SJCRH30 (cell line): ENCODE measurements at places on chromosomes 11 and 22.

DNA sequence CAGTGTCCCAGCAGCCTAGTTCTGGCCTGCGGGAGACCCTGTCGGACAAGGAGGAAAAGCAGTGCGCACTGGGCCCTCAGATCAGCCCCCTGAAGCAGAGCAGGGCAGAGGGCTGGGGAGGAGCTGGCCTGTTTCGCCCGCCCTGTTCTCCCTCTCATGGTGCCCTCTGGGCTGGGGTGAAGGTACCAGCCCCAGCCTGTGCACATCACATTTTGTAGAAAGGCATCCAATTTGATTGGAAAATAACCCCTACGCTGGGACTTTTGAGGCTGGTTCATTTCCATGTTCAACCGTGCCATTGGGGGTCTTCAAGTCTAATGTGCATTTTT lies 832 bp upstream of the NAP1L4 start:
- DNase-seq = no peak

GRCh38 chr11:73318501-73319011 lies 10.5 kb downstream of the ARHGEF17 start:
- DNase-seq = no peak

DNA sequence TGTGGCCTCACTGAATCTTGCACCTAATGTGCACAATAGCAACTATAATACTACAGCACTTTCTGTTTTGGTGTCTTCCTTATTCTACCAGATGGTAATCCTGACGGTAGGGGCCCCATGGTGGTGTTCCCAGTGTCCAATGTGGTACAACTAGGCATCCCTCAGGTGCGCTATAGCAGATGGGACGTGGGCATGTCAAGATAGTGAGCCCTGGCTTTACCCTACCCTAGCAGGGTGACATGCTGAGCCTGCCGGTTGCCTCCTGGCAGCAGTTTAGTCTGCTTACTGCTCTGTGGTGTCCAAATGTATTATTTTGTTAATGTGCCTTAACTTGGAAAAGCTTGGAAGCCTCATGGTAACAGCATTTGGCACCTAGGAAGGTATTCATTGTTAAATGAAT lies 19.2 kb downstream of the ACO2 start:
- DNase-seq = no peak

DNA sequence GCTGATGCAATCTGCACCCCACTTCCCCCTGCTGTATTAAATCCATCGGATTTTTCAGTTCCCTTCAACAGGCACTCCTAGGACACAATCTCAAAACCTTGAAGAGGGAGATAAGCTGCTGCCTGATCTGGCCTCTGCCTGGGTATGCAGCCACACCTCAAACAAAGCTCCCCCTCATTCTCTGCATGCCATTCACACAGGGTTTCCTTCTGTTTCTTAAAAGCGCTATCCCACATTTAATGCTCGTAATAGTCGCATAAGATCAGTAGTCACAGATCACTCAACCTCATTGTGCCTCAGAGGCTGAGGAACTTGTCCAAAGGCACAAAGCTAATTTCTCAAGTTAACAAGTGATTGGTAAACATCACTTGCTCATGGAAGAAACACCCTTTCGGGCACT lies 34.0 kb downstream of the UQCR10 start:
- no peak for DNase-seq

GRCh38 chr11:47940904-47941649 lies 39.3 kb upstream of the PTPRJ start:
- DNase-seq = no peak

DNA sequence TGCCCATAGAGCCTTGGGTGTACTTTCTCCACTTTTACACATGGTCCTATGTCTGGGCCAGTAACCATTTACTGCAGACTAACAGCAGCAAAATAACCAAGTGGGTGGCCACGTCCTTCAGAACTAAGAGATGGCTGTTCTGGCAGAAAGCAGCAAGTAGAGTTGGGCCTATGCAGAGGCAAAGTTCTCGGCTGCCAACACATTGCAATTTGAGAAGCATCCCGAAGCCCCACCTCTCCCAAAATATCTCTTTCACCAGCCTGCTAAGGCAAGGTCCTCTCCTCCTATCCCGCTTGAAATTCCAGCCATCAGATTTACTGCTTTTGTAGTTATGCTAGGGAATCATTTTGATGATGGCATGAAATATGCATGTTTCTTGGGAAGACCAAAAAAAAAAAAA lies 118.5 kb upstream of the APOA1 start:
- DNase-seq = no peak
